ENCODE measurements at places on chromosomes 1 and 21.
A peak's percentile ranks its signal among the peaks of the same experiment; 100 is the strongest.

DNA sequence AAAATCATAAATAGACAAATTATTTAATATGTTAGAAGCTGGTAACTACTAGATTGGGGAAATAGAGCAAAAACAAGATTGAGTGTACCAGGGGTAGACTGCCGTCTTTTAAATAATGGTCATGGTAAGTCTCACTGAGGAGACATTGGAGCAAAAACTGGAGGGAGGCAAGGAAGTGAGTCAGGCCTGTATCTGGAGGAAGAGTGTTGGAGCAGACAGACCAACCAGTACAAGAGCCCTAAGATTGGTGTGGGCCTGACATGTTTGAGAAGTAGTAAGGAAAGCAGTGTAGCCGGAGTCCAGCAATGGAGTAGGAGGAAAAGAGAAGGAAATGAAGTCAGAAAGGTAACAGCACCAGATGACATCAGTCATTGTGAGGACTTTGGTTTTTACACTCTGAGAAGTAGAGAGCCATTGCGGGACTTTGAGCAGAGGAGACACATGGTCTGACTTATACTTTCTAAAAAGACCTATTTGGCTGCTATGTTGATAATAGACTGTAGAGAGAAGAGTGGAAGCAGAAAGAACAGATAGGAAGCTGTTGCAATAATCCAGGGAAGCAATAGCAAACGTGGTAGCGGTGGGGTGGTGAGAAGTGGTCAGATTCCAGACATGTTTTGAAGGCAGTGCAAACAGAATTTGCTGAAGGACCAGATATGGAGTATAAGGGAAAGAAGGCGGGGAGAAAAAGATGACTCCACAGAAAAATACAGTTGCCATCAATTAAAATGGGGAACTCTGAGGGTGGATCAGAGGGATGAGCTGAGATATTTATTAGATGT is 44.7 kb upstream of the GJA5 start:
- no peak for DNase-seq

GRCh38 chr1:229279242-229279641 is 8.3 kb downstream of the RAB4A start:
- no peak for DNase-seq

- DNase-seq: no peak
Measured at GRCh38 chr1:26155370-26156284, 3.3 kb upstream of the FAM110D start.

DNA sequence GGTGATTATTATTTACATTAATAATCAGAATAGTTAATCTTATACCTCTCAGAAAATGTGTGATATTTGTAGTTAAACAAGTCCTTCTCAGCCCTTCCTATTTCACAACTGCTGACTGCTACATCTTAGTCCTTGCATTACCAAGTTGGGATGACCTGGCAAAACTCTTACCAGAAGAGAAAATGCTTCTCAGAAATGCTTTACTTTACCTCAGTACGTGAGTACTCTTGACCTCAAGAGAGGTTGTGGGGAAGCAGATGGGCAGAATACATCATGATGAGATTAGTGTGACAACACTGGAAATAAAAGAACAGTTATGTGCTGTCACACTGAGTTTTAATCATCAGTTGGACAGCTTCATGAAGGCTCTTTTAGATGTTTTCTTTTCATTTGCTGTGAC is 16.2 kb downstream of the CFAP126 start:
- DNase-seq: no peak

- DNase-seq: no peak
Measured at GRCh38 chr1:197391303-197392226, 123.5 kb downstream of the CRB1 start.

DNA sequence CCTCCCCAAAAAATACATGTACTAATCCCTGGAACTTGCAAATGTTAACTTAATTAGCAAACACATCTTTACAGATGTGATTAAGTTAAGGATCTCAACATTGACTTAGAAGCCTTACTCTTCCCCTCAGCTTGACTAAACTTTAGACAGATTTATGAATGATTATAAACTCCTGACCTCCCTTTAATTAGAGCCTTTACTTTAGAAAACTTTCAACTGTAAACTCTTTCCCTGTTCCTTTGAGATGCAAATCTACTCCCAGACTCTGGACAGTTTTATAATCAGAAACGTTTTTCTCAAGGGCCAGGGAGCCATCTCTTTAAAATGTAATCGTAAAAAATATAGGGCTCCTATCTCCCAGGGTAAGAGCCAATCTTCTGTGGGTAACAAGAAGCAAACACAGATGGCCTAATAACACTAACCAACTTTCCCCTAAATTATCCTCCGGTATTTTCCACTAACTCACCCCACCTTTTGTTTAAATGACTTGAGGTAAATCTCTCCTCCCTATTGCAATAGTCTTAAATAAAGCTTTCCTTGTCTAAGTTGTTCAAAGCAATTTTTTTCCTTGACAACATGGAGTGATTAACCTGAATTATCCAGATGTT is 284.1 kb downstream of the BRINP3 start:
- DNase-seq: no peak

DNA sequence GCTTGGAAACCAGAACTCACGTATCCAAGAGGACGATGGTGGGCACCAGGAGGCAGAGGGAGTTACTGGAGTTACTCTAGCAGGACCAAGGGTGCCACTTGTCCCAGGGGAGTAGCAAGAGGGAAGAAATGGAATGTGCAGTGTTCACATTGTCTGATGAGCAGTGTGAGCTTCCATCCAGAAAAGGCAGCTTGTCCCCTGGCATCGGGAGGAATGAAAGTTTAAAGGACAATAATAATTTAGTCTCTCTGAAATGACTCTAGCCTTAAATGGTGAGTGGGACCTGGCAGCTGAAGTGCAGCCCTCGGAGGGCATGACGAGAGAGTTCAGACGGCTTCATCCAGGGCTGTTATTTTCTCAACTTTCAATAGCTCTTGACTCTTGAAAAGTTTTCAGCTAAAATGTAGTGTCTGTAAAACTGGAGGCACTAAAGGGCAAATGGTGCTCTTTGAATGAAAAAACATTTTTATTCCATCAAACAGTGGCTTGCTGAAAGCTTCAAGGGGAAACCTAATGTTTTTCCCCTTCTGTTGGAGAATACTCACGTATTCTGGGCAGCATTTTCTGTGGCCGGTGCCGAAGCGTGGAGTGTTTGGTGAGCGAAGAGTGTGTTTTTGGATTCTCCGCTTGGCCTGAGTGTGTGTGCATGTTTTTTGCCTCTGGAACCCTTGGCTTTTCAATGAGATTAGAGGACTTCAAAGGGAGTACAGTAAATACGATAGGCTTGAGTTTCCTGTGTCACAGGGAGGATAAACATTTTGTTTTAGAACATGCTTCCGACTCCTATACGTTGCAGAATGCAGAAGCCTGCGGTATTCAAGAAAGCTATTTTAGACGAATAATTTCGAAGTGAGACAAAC is 157.3 kb downstream of the GALNT2 start:
- no peak for DNase-seq

DNA sequence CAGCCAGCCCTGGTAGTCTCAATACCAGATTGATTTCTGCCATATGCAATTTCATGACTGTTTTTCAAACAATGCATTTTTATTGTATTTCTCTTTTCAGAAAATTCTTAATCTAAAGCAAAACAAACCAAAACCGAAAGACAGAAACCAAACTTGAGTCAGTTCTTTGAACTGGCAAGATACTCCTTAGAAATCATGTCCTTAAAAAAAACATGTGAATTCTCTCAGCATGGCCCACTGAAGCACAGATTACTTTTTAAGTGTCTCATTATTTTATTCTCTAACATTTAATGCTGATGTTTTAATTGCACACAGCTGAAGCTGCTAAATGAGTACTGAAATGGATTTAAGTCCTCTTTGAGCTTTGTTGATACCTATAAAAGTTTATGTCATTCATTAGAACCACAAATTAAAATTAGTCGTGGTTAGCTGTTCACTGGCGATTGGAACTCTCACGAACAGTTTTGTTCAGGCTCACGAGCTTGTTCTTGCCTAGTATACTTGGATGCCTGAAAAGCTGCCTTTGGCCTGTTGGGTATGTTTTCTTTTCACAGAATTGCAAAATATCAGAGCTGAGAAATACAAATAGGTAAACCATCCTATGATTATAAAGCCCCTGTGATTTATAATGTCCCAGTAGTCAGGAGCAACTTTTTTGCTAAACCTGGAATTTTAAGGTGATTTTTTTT is 87.5 kb downstream of the CAMTA1 start:
- DNase-seq: no peak

- DNase-seq: no peak
Measured at GRCh38 chr1:181779343-181779742, 282.2 kb downstream of the ZNF648 start.

DNA sequence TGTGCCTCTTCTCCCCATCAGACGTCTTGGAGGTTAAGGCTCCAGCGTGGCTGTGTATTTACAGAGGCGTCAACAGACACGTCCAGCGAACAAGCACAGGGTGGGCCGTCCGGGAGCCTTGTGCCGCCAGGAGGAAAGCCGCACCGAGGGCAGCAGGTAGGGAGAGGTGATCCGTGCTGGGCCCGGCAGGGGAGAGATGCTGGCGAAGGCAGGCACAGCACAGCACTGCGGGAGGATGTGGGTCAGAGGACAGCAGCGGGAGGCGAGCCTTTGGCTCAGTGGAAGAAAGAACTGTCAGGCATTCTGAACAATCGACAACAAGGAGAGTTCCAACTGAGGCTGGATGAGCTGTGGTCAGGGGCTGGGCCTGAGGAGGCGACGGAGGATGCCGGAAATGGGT is 144.1 kb upstream of the TNR start:
- DNase-seq: no peak

DNA sequence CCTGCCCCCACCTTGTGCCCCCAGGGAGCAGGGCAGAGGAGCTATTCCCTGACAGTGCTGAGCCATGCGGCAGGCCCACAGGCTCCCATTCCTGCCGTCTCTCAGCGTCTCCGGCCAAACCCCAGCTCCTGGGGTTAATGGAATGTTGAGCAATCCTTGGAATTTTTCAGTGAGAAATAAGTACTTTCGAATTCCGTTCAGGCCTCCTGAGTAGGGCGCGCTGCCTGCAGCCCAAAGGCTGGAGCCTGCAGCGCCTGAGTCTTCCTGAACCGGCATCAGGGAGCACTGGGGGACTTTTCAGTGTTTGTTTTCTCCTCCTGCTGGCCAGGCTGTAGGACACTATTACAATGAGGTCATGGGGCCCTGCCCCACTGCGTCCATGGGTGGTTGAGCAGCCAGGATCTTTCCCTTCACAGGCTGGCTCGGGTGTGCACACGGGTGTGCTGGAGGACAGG is 33.3 kb upstream of the CSF1 start:
- peak; percentile 58 for DNase-seq

DNA sequence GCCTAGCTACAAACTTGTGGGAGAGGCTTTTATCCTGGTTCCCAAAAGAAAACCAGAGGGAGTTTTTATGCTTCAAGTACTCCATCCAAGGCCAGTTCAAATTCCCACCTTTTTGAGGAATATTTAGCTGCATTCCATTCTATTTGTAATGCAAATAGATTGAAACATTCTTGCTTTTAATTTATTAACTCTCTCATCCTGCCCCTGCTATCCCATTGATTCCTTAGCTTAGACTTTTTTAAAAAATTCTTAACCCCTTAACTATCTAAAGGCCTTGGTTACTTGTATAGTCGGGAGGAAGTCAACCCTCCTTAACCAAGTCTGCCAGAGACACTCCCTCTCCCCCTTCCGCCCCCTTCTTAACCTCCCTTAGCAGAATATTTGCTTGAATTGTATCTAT is 2.5 kb upstream of the MOV10 start:
- DNase-seq: no peak

DNA sequence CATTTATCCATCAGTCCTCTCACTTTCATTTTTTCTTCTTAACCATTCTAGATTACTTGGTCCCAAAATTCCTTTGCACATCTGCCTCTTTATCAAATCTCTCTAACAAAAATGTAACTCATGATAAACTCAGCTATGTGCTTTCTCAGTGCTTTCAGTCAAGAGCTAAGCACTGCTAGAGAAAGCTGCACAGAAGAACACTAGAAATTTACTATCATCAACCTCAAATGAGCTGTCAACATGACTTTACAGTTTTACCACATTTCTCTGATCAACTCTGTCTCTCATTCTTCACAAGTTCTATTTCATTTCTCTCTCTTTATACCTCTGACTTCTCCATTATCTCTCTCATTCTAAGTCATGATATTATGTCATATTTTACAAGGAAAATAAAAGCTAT is 54.2 kb upstream of the PRKACB start:
- DNase-seq: no peak

DNA sequence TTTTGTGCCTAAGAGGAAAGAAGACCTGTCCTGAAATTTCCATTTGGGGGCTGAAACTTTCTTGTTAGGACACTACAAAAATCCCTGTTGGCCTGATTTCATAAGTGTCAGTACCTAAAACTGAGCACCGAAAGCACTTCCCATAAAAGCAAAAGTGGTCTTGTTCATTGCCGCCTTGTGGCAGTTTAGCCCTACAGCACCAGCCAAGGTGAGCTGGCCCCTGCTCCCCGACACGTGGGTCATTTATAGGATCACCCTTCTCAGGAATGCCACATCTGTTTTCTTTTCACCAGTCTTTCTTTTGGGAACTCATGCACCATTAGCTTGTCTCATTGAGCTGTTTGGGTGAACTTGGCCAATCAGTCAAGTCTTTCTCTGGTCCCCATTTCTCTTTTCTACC is 155.8 kb upstream of the KAZN start:
- DNase-seq: no peak

DNA sequence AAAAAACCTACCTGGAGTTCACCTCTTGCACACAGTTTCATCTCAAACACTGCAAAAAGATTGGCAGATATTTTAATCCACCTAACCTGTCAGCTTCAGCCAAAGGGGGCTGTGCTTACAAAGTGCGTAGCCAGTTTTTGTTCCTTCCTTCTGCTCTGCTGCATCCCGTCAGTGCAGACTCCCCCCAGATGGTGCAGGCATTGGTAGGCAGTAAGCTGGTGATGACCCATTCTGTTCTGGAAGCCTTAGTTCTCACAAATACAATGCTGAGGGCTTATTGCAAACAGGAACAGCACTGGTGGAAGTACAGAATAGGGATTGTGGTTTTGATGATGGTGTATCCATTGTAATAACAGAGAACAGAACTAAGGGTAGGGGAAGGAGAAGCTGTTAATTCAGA is 239.5 kb downstream of the RYR2 start:
- DNase-seq: no peak

DNA sequence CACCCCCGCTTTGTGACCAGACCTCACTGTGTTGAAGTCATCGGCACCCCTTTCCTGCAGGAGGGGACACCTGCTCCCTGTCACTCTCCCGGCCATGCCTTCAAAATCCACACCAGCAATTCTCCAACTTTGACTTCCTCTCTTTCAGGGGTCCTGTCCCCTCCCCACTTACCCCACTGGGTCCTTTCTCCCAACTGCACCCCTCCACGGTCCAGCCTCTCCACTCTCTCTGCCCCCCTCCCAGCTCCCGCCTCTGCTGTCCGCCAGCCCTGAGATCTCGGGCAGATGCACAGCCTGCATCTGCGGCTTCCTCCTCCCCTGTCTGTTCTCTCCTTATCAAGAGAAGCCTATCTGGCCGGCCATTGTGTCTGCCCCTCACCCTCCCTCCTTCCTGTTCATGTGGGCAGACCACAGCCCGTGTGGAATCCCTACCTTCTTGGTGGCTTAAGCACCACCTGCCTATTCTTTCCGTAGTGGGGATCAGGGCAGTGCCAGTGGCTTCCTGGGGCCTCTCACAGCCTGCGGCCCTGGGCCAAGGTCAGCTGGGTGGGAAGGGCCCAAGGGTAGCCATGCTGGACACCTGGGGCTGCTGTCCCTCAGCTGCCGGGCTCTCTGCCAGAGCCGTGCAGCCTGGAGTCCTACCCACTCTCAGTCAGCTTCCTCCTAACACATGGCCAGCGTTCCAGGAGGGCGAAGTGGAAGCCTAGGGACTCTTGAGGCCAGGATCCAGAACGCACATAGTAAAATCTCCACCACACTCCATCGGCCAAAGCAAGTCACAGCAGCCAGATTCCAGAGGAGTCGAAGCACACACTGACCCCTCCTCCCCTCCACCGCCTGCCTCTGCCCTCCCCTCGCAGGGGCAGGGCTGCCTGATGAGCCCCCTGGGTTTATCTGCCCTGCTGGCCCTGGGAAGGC is 5.1 kb upstream of the HES4 start:
- no peak for DNase-seq

Measured in SK-MEL-5 (cell line).